Cerebellar nuclear complex (tissue), 1 donor: ENCODE measurements at places on chromosomes 3 and 15.

DNA sequence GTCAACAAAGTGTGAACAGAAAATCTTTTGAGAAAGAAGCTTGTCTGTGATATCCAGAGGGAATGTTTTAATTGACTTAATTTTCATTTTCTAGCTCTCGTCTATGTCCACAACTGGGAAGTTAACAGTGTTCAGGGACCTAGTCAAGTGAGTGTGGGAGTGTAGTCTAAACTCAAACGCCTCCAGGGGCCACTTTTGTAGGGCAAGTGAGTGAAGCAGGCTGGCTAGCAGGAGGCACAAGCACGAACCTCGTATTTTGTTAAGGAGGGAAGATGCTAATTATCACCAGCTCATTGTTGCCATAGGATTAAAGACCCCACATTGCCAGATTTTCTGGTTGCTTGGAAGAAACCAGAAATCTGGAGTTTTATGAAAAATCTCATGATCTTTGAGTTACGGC, 135.8 kb downstream of the CPNE4 start:
- DNase-seq = no peak

DNA sequence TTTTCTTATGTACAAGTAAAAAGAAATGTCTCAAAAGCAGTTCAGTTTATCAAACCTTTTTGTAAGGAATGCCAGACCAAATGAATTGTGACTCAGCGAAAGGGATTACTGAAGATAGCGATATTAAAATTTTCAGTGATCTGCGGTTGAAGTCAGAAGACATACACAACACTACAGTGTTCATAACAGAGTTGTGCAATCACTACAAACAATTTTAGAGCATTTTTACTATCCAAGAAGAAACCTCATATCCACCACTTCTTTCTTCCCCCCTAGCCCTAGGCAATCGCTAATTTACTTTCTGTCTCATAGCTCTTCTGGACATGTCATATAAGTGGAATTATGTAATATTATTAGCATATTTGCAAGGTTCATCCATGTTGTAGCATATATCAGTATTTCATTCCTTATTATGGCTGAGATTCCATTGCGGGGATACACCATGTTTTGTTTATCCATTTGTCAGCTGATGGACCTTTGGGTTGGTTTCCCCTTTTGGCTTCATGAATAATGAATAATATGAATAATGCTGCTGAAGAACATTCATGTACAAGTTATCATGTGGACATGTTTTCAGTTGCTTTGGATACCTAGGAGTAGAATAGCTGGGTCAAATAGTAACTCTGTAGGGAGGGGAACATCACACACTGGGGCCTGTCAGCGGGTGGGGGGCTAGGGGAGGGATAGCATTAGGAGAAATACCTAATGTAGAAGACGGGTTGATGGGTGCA, 23.6 kb upstream of the ALPK3 start:
- DNase-seq = no peak

DNA sequence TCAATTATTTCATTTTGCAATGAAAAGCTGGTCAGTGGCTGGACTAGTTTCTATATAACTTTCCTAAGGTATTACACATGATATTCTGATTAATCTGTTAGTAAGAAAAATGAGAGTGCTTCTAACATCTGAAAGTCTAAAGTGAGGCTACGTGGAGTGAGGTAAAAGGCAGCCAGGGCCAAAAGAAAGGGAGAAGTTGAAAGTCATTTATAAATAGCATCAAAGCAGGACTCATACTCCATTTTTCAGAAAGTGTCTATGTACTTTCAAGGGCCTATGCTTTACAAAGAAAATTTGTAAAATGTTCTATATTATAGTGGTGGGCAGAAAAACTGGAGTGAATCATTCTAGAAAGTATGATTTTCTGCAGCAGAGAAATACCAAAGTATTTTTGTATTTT, 80.0 kb downstream of the CSNK1G1 start:
- no peak for DNase-seq

- DNase-seq = no peak
Measured at GRCh38 chr3:69907554-69907953, 92.0 kb upstream of the SAMMSON start.

GRCh38 chr3:32584660-32585059, 14.0 kb upstream of the DYNC1LI1 start:
- no peak for DNase-seq

GRCh38 chr3:11818033-11818432, 28.7 kb downstream of the TAMM41 start:
- DNase-seq = no peak

- no peak for DNase-seq
Measured at GRCh38 chr15:68410466-68411342, 21.3 kb downstream of the ITGA11 start.
